Stimulated activated CD4-positive, alpha-beta T cell treated with anti-CD3 and anti-CD28 coated beads, Interleukin-4, amount 100 ng/mL, for 24 hours (primary cell): ENCODE measurements at places on chromosomes 7 and 10.
A peak's percentile ranks its signal among the peaks of the same experiment; 100 is the strongest.

DNA sequence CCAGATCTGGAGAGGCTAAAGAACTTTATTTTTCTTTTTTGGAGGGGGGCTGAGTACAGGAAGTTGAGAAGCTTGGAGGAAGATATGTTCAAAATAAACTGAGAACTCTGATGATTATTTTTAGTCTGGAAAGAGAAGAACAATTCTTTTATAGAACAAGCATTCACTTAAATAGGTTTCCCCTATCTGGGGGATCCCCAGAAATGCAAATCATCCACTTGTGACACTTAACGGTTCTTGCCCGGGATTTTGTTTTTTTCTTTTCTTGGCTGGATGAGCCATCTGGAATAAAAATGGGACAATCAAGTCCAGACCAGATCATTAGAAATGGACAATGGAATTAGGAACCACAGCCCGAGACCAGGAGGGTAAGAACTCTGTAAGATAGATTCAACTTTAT is 95.9 kb upstream of the EGR2 start:
- DNase-seq: no peak

DNA sequence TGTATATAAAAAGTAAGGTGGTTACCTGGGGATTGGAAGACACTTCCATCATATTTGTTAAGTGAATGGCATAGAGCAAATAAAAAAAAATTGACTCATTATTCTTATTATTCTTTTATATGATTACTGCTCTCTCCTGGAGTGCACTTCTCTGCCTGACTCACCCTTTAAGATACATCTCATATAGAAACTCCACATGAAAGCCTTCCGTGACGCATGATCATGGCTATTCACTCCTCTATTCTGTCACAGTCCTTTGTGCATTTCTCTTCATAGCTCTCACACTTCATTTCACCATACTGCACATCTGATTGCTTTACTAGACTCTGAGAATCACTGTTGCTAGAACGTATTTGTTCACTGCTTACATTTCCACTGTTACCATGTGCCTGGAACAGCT is 597.3 kb downstream of the CNTNAP2 start:
- DNase-seq: no peak

GRCh38 chr10:126690534-126690933 is 20.0 kb upstream of the C10orf90 start:
- no peak for DNase-seq

DNA sequence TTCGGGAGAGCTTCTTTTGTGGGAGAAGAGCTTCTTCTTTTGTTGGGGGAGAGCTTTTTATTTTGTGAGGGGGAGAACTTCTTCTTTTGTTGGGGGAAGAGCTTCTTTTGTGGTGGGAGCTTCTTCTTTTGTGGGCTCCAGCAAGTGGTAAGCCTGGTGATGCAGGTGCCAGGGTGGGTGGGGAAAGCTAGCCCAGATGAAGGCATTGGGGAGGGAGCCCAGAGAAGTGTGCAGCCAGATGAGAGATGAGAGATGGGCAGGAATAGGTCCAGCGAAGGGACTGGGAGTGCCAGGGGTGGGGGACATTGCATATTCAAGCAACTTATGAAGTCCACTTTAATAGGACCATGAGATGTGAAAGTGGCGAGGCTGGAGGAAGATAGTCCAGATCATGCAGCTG is 9.7 kb downstream of the ADRA2A start:
- DNase-seq: no peak

DNA sequence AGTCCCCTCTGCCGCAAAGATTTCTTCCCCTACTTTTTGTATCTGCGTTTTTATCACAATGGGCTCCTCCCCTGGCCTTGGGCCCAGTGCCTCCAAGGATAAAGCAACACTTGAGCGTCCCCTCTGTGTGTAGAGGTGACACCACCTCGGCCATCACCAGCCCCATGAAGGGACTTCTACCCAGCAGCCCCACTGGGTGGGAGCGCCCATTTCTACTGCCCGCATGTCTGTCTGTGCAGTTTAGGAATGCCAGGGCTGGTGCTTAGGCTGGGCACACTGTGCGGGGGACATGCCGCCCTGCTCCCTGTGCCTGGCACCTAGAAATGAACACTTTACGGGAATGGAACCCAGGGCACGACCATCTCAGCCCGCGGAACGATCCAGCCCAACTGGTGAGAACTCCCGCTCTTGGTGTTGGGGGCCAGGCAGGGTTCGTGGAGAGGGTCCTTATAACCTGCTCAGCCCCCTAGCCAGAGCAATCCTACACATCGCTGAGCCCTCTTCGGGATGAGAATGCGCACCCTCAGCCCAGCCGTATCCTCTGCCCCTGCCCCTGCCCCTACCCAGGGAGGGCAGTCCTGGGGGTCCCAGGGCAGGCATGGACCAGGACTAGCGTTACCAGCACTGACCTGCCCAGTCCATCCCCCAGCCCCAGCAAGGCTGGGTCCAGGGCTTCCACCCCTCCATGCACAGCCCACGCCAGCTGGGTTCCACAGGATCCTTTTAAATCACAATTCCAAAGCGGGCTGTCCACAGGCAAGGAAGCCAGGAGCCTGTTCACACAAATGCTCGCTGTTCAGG is 12.8 kb downstream of the CRYGN start:
- no peak for DNase-seq

DNA sequence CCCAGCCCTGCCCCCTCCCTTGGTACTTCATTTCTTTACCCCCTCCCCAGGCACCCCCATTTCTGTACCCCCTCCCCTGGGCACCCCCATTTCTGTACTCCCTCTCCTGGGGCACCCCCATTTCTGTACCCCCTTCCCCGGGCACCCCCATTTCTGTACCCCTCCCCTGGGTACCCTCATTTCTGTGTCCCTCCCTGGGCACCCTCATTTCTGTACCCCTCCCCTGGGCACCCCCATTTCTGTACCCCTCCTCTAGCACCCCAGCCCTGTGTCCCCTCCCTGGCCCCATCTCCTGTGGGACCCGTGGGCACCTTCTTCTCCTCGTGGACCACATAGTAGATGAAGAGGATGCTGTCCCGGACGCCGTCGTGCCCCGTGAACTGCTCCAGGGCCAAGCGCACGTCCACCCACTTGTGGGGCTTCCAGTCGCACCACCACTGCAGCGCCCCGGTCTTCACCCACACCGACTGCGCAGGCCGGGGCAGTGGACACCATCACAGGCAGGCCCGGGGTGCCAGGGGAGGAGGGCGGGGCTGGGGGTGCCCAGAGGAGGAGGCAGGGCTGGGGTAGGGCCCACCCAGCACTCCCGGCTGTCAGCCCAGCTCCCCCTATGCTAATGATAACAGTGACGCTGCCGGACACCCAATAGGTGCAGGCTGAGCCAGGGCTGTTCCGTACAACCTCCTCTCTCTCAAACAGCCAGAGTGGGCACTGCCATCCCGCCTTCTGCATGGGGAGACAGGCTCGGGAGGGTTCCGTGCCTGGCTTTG is 20.4 kb downstream of the TECPR1 start:
- no peak for DNase-seq

DNA sequence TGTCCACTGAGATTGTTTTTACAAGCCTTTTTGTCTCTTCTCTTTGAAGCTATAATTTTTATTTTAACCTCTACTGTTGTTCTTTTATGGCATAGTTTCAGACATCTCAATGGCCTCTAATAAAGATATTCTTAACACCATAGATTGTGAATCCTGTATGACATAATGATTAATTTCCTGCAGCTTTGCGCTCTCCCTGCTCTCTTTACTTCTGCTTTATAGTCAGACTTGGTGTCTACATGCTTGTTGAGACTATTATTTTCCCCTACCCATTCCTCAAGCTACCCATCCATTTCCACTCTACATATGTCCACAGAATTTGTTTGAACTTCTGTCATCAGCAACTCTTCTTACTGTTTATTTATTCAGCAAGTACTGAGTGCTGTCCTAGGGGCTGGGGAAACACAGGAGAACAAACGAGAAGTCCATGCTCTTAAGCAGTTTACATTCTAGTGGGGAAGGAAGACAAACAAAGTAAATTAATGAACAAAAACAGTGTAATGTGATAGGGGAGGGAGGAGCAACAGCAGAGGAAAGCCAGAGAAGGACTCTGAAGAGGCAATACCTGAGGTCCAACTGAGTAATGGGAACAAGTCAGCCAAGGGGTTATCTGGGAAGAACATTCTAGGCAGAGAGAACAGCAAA is 110.1 kb downstream of the CDK14 start:
- DNase-seq: no peak

DNA sequence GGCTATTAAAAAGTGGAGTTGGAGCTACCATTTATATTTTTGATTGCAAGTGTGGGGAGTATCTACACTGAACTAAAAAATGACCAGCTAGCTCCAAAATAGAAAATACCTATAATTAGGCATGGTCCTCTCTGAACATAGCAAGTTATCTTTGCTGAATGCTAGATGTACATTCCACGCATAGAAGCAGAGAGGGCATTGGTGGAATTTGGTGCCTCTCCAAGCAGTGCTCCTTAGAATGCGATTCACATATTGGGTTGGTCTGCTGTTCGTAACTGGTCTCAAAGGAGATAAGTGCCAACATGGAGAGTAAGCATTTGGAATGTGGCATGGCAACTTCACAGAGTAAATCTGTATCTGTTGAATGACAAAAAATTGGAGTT is 196.2 kb downstream of the PTN start:
- DNase-seq: no peak

DNA sequence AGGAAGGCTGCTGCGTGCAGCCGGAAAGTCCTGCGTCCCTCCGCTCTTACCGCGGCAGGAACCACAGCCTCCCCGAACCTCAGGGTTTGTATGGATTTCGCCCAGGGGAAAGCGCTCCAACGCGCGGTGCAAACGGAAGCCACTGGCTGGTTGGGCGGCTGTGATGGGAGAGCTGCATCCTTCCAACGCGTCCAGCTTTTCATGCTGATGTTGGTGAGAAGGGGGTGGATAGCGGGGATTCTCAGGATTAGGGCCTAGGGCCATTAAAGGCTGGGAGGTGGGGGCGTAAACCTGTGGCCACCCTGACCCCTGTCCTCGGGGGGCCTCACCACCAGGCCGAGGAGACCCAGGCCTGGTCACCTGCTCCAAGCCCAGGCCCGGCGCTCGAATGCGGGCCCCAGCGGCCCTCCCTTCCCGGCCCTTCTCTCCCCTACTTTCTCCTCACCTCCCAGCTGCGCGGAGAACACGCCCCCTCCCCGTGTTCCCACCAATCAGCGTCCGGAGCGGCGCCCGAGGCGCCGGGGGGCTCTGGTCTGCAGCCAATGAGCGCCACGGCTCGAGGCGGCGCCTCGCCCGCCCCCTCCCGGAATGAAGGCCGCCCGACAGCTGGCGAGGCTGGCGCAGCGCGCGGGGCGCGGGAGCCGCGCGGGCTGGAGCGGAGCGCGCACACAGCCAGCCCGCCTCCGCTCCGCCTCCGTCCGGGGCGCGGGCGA is 458 bp upstream of the NANOS1 start:
- peak; percentile 79 for DNase-seq

GRCh38 chr10:127153181-127153580 is 43.2 kb downstream of the INSYN2A start:
- no peak for DNase-seq

GRCh38 chr7:40717242-40717641 is 582.4 kb downstream of the SUGCT start:
- no peak for DNase-seq

GRCh38 chr7:7352845-7353244 is 170.5 kb downstream of the C1GALT1 start:
- no peak for DNase-seq

DNA sequence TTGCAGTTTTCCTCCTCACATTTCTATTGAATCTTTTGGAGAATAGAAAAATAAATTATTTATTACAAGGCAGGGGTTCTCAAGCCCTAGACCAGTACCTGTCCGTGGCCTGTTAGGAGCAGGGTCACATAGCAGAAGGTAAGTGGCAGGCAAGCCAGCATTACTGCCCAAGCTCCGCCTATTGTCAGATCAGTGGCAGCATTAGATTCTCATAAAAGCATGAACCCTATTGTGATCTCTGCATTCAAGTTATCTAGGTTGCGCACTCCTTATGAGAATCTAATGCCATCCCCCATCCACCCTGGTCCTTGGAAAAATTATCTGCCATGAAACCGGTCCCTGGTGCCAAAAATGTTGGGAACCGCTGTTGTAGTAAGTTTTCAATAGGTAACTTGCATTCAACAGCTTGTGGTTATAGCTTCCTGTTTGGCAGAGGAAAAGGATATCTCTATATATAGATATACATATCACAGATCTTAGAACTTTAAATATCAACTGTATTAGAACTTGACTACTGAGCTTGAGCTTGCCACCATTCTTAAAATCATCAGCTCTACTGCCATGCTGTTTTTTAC is 165.1 kb downstream of the AHR start:
- no peak for DNase-seq

DNA sequence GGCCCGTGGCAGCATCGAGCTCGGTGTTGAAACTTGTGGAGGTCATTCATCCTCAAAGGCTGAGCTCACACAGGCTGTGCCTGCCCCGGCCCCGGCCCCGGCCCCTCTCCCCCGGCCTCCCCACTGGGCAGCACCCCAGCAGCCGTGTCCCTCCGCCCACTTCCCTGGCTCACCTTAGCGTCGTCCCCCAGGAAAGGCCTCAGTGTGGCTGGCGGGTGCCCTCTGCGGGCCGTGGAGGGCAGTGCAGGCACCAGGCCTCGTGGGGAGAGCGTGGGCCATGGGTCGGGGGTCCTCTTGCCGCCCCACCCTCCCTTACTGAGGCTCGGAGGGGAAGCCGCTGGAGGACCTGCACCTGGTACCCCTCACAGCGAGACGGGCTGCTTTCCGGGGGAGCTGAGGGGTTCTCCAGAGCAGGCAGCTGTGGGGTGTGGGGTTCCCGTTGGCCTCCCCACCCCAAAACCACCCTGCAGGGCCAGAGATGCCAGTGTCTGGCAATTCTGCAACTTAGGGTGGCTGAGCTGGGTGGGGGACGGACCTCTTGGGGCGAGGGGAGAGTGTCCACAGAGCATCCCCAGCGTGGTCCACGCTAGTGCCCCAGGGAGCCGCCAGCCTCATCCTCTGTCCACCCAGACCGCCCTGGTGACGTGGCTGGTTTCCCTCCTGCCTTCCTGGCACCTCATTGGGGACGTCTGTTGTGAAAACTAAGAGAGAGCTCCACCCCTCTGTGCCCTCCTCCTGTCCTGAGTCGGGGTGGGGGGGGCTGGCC is 44.2 kb upstream of the DPYSL4 start:
- DNase-seq: peak; percentile 49

DNA sequence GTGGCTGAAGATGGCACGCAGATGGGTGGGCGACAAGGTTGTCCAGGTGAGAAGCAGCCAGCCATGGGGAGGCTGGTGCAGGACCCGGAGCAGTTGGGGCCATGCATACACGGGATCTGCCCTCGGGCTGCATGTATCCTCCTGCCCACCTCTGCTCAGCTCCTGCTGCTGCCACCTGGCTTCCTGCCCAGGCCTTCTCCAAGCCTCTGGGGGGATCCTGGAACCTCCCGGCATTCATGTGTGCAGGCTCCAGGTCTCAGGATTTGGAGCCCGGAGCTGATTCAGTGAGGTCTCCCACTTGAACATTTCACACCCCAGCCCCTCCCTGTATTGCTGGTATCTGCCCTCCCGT is 27.0 kb downstream of the PDGFA start:
- no peak for DNase-seq
